Fibroblast of the aortic adventitia (primary cell): ENCODE measurements at places on chromosomes 4 and X. TPM values are rescaled to one million over a fixed set of nuclear protein-coding genes. Genes with fewer than 3 reads are reported as not detected.

PABPC5 gene
- 1.8 and 8.1 TPM in 2 replicates for total RNA-seq

CLTRN gene
- total RNA-seq = 0.18 TPM in 1 of 2 replicates, not detected in the other

VCX2 gene
- total RNA-seq = not detected in 2 replicates

TKTL1 gene
- total RNA-seq = not detected in 2 replicates

ARMCX4 gene
- 4.0 and 25.4 TPM in 2 replicates for total RNA-seq

CC2D2A gene
- total RNA-seq = 41.0 and 52.9 TPM in 2 replicates

UGT2B15 gene
- not detected in 2 replicates for total RNA-seq

EXOC1L gene
- not detected in 2 replicates for total RNA-seq

PTCHD1 gene
- under 0.01 and 0.08 TPM in 2 replicates for total RNA-seq

CT47B1 gene
- not detected in 2 replicates for total RNA-seq

ATP6AP2 gene
- total RNA-seq = 113 and 143 TPM in 2 replicates

SAGE1 gene
- not detected in 2 replicates for total RNA-seq

NUP62CL gene
- total RNA-seq = 0.09 TPM in 1 of 2 replicates, not detected in the other

FAM9B gene
- not detected in 2 replicates for total RNA-seq

CHRDL1 gene
- 1.2 and 4.0 TPM in 2 replicates for total RNA-seq

LIMCH1 gene
- 0.82 and 8.7 TPM in 2 replicates for total RNA-seq

ZCCHC18 gene
- 0.27 and 2.4 TPM in 2 replicates for total RNA-seq

C4orf54 gene
- 0.08 TPM in 1 of 2 replicates, not detected in the other for total RNA-seq

ZMAT1 gene
- total RNA-seq = 0.08 and 0.18 TPM in 2 replicates

RPS6KA6 gene
- total RNA-seq = 4.2 and 7.0 TPM in 2 replicates

EGF gene
- 0.09 and 1.1 TPM in 2 replicates for total RNA-seq

CFAP99 gene
- total RNA-seq = not detected in 2 replicates

RAB40A gene
- 0.27 and 0.57 TPM in 2 replicates for total RNA-seq

GNL3L gene
- total RNA-seq = 27.1 and 46.3 TPM in 2 replicates

STARD8 gene
- 1.1 and 2.9 TPM in 2 replicates for total RNA-seq

IBSP gene
- not detected in 2 replicates for total RNA-seq

CDKL2 gene
- 1.3 and 7.5 TPM in 2 replicates for total RNA-seq

PNMA3 gene
- total RNA-seq = under 0.01 TPM in 1 of 2 replicates, not detected in the other

C4orf36 gene
- 0.81 TPM in 1 of 2 replicates, not detected in the other for total RNA-seq

ARHGAP36 gene
- total RNA-seq = not detected in 2 replicates

PIGA gene
- 1.9 and 10.5 TPM in 2 replicates for total RNA-seq

YY2 gene
- 0.16 and 2.4 TPM in 2 replicates for total RNA-seq

TAF7L gene
- 0.63 and 0.98 TPM in 2 replicates for total RNA-seq

BST1 gene
- 19.7 and 54.9 TPM in 2 replicates for total RNA-seq

GAGE2A gene
- total RNA-seq = not detected in 2 replicates

NUDT11 gene
- 11.8 and 13.9 TPM in 2 replicates for total RNA-seq

CYTL1 gene
- 12.5 TPM in 1 of 2 replicates, not detected in the other for total RNA-seq

RNF212 gene
- total RNA-seq = 2.8 and 6.9 TPM in 2 replicates

DNAAF6 gene
- not detected in 2 replicates for total RNA-seq

FAM47E gene
- 0.18 TPM in 1 of 2 replicates, not detected in the other for total RNA-seq

UGT2B17 gene
- total RNA-seq = not detected in 2 replicates

RAB9B gene
- total RNA-seq = 1.9 and 2.6 TPM in 2 replicates

CSAG3 gene
- not detected in 2 replicates for total RNA-seq

GRXCR1 gene
- not detected in 2 replicates for total RNA-seq
